Stimulated activated CD8-positive, alpha-beta memory T cell treated with anti-CD3 and anti-CD28 coated beads, Interleukin-15, amount 100 ng/mL, for 4 hours (primary cell): ENCODE measurements at places on chromosomes 2 and 18.

DNA sequence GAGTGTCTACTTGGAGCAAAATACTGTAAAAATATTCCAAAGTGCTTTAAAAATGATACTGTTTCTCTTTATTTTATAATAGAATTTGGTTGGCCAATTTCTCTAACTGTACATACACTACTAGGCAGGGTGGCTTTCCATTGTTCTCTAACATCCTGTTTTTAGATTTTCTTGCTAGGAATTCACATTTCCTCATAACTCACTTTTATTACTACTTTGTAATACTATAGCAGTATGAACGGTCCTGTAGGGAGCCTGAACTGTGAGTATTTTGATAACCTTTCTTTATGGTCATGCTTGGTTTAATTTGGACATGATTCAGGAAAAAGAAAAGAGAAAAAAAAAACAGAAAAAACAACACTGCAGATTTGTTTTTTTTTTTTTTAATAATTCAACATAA is 37.8 kb downstream of the GCG start:
- DNase-seq, result no peak

DNA sequence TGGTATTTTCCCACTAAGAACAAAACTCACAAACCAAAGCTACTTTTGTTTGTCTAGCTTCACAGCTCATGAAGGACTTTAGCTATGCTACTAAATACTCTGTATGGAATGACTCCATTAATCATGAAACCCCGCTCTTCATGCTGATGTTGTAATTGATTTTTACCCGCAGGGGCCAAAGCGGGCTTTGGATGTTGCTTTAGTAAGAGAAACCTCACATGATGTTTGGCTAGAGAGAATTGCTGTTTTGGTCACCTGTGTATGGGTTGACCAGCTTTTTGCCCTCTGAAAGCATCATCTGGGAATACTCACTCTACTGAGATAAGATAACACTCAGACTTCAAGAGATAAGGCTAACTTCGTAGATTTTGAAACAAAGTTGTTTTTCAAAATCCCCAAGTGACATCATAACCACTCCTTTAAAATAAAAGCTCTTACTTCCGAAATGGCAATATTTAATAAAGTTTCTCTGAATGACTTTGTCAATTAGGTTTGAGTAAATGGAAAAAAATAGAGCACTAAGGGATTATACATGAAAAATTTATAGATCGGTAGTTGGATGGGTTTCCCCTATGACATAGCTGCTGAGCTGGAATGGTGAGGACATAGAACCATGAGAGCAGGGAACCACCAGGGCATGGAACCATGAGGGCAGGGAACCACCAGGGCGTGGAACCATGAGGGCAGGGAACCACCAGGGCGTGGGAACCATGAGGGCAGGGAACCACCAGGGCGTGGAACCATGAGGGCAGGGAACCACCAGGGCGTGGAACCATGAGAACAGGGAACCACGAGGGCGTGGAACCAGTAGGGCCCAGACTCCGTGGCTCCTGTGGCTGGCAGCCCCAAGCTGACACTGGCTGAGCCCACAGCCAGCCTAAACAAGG is 31.9 kb downstream of the ACKR3 start:
- no peak for DNase-seq

GRCh38 chr2:239163688-239164334 is 237.0 kb downstream of the HDAC4 start:
- DNase-seq, result no peak

GRCh38 chr2:234500394-234501006 is 3.6 kb upstream of the ARL4C start:
- DNase-seq, result peak; percentile 65

- DNase-seq, result no peak
Measured at GRCh38 chr2:239801404-239802184, 223.5 kb downstream of the NDUFA10 start.

- no peak for DNase-seq
Measured at GRCh38 chr2:60602388-60602787, 48.9 kb upstream of the BCL11A start.

DNA sequence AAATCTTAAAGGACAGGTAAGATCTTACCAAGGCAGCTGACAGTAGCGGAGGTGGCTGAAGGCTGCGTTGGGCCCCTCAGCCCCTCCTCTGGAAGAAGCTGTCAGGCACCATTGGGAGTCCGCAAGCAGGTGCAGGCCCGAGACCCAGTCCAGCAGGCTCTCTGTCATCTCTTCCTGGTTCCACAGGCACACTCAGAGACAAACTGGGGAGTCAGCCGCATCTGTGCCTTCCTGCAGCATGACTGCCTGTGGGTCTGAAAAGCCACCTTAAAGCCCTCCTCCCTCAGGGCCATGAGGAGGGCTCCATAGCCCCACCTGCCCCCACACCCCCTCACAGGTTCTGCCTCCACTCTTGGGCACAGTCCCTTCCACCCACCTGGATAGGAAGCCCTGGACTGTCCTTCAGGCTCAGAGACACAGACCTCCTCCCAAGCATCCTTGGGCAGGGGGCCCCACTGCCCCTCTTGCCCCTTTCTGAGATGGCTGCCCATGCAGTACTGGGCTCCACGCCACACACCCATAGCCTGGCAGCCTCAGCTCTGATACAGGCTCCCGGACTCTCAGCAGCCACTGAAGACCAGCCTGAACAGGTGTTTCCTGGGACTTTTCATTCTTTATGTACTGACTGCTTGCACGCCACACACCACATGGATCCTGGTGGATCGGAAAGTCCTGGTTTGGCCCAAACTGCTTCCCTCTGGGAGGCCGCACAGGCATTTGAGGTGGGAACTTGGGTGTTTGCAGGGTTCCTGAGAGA is 239.8 kb downstream of the SEPTIN10 start:
- DNase-seq, result no peak

DNA sequence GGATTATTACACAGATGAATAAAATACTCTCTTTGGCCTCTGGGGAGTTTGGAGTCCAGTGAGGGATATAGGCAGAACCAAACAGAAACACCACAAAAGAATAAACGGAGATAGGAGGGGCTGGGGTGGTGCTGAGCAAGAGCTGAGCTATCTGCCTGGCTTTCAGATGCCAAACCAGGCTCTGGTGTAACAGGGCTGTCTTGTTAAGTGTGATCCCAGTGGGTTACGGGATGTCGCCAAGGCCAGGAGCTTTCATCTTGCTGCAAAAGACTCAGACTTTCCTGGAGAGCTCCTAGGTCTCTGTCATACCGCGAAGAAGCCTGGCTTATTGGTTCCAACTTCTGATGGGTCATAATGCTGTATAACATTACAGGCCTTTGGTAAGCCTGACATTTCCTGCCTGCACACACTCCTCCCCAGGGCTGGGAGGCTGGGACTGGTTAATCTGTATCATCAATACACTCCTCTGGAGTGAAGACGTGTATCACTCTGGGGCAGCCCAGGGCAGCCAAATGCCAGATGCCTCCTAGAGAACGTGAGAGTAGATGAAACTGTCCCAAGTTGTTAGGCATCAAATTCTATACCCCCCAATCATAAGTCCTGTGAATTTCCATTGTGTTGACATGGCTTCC is 60.5 kb downstream of the STPG4 start:
- DNase-seq, result no peak

- no peak for DNase-seq
Measured at GRCh38 chr2:216217904-216218260, 108.7 kb downstream of the XRCC5 start.

DNA sequence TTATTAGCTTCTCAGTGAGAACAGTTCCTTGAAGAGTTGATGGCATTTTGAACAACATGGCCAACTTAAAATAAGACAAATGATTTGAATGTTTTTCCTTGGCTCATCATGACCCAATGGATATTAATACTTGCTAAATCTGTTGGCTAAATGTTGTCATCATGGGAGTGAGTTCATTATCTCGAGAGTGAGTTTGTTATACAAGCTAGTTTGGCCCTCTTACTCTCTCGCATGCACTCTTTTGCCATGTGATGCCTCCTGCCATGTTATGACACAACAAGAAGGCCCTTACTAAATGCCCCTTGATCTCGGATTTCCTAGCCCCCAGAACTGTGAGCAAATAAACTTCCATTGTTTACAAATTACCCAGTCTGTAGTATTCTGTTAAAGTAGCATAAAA is 22.9 kb upstream of the SANBR start:
- DNase-seq, result no peak

- DNase-seq, result no peak
Measured at GRCh38 chr2:182545420-182546167, 118.8 kb upstream of the PDE1A start.

GRCh38 chr2:28319118-28320008 is 73.3 kb upstream of the FOSL2 start:
- DNase-seq, result no peak

DNA sequence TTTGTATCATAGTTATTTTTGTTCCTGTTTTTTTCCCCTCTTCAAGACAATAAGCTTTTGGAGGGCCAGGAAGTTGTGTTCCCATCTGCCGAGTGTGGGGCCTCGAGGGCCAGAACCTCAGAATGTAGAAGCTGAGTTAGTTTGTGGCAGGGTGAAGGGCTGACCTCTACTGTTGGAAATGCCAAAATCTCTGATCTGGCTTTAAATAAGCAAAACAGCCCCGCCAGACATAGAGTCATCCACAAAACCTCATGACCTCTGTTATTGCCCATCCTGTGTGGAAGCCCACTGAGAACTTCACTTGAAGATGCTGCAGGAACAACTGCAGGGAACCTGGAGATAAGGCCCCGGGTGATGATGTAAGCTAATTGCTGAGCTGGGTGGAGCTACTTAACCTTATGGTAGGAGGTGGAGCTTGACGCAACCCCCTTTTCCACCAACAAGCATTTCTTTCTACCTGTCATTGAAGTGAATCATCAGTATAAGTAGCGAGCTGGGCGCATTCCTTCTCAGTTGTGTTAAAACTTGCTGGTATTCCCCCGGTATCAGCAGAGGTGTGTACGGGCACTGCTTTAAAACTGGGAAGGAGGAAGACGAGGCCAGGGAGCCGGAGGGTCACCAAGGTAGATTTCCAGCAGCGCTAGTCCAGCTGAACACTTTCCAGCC is 177.2 kb downstream of the NEDD4L start:
- DNase-seq, result no peak

GRCh38 chr2:210961249-210961648 is 404.9 kb downstream of the CPS1 start:
- DNase-seq, result no peak

GRCh38 chr2:49278141-49278540 is 123.8 kb upstream of the FSHR start:
- DNase-seq, result no peak
